Putamen (tissue), 1 donor: ENCODE measurements at places on chromosomes 4 and X.

DNA sequence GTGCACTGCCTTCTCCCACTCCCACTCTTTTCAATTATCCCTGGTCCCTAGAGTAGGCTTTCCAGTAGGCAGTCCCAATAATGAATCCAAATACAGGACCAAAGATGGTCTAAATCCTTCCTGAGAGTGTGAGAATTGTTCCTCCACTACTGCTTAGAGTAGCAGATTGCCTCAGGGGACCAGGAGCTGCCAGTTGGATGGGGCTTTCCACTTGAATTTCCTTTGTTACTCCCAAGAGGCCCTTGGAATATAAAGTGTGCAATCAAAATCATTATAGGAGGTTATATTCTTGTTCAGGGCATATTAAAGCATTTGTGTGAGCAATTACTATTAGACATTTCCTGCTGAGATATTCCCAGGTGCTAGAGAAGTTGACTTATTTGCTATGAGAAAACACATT lies 156.6 kb upstream of the TLL1 start:
- DNase-seq, result no peak

GRCh38 chr4:106907216-106907615 lies 128.9 kb downstream of the DKK2 start:
- no peak for DNase-seq

DNA sequence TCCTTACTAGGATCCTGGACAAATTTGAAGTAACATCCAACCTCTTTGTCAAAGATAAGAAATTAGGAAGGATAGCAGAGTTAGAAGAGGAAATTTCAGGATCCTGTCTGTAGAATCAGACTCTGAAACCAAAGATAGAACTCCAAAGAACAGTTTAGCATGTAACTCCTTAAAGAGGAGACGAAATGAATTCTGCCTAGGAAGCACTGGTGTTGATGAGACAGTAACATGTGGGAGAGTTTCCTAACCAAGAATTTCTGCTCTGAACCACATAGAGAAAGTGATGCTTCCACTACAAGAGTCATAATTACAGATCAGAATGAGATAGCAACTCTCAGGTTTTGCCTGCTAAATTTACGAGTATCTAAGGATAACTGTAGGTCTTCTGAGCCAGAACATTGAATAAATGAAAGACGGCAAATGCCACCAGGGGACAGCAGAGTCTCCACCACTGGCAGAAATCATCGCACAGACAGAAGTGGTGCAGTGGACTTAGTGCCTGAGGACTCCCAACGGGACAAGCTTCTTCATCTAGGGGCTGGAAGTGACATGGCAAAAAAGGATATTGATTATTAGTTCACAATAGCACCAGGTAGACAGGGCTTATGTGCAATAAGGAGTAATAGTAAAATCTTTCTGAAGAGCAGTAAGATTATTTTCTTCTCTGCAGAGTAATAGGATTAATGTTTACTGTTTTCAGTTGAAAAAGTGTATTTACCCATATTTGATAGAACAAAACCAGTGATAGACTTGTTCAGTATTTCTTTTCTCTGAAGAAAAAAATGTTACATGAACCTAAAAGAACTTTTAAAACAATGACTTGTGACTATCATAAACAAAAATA lies 6.7 kb upstream of the PPID start:
- peak; percentile 63 for DNase-seq

DNA sequence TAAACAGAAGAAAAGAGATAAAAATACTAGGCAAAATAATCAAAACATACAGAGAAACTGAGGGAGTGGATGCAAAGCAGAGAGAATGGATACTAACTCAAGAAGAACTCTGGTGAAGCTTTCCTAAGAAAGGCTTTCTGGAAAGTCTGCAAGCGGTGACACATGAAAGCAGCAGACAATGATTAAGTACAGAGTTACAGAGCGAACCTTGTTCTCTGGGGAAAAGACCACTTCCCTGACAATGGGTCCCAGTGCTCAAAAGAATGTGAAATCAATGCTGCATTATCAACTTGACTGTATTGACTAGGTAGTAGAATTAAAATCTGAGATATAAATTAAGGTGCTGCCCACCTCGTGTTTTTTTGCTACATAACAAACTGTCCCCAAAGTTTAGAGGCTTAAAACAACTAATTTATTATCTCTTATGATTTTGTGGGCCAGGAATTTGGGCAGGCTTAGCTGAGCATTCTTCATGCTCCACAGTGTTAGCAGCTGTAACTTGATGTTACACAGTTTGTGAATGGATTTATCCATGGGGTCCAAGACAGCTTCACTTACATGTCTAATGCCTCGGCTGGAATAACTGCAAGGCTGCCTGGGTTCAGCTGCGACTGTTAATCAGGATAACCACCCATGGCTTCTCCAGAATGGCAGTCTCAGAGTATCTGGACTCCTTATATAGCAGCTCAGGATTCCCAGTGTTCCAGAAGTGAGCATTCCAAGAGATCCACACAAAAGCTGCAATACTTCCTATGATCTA lies 106.9 kb upstream of the INPP4B start:
- no peak for DNase-seq

- no peak for DNase-seq
Measured at GRCh38 chr4:149766135-149766534, 49.5 kb downstream of the IQCM start.

- DNase-seq, result no peak
Measured at GRCh38 chr4:174422893-174423256, 99.4 kb downstream of the HPGD start.
